ENCODE measurements at places on chromosomes 2 and 18.

DNA sequence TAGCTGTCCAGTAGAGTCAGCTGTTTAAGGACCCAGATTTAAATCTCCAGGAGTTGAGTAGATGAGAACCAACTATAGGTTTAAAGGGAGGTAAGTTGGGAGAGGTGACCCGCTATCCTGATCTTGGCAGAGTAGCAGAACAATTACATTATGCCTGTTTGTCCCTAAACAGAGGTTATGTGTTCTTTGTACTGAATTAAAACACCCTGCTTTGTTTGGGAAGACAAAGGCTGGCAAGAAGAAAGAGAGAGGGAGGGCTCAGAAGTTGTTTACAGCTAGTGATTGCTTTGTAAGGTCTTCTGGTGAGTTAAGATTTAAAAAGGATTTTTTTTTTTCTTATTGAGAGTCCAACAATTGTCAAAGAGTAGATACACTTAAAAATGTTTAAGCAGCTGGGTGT, 37.3 kb downstream of the USP14 start:
- no peak for DNase-seq

DNA sequence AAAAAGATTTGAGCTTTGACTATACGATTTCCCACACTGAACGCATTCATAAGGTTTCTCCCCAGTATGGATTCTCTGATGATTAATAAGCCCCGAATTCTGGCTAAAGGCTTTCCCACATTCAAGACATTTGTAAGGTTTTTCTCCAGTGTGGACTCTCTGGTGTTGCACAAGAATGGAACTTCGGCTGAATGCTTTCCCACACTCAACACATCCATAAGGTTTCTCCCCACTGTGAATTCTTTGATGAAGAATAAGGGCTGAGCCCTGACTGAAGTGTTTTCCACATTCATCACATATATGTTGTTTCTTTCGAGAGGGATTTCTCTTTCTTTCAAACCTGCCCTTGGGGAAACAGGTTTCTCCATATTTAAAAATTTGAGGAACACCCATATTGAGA, 6.9 kb downstream of the ZNF24 start:
- no peak for DNase-seq

DNA sequence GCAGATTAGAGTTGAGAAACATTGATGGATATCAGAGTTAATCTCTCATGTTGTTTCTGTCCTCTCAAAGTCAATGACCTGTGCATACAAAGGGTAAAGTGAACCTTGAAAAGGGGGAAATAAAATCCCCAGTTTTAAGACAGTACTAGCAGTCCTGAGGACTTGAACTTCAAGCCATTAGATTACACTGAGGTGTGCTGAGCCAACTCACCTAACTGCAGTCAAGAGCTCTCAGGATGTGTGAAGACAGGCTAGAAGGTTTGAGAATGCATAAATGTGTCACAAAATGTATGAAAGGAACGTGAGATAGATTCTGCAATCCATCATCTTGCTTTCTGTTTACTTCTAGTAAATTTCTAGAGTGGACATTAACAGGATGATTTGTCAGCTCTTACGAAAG, 35.5 kb downstream of the DOCK10 start:
- DNase-seq = no peak

DNA sequence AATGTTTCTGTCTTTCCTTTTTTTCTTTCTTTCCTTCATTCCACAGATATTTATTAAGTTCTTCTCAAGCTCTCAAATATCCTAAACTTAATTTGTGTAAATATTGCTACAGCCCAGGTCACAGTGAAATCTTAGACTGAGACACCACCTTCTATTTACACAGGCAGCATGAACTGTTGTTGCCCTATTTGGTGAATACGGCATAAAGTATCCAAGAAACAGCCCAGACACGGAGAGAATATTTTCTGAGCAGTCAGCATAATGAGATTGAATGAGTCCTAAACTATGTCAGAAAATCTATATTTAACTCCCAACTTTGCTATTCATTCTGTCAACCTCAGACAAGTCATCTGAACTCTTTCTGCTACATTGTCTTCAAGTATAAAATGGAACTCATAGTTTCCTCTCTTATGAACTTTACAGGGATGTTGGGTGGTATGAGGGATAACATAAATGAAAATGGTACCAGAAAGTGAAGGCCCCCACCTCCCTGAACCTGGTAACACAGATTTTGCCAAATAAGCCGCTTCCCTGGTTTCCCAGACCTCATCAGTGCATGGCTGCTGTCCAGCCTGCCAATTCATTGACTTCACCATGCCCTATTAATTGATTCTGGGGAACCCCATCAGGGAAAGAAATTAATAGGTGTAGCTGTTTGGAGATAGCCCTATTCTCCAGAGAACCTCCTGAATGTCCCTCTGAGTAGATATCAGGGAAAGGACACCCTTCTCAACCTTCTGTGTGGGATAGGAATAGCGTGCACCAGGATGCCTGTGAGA, 235.9 kb downstream of the SETBP1 start:
- DNase-seq = no peak

DNA sequence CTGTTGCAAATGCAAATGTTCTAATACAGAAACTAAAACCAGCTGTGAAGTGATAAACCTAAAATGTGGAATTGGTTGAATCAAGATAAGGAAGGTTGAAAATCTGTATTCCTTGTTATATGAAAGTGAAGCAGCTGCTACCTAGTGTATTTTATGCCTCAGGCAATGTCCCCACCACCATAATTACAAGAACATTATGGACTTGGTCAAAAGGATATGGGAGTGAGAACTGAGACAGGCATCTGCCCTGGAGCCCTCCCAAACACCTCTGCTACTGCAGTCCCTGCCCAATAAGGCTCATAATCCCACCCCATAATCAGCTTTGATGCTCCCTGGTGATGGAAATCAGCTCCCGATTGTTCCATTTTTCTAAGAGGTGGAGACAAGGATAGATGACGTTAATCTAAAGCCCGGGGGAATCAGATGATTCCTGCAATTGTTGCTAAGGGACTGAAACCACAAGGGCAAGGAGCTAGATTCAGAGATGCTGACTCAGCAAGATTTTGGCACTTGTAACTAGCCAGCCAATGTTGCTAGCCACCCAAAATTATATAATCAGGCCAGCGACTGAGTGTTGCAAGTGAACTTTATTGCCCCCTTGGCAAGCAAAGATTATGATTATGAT, 69.5 kb downstream of the EVA1A start:
- no peak for DNase-seq

DNA sequence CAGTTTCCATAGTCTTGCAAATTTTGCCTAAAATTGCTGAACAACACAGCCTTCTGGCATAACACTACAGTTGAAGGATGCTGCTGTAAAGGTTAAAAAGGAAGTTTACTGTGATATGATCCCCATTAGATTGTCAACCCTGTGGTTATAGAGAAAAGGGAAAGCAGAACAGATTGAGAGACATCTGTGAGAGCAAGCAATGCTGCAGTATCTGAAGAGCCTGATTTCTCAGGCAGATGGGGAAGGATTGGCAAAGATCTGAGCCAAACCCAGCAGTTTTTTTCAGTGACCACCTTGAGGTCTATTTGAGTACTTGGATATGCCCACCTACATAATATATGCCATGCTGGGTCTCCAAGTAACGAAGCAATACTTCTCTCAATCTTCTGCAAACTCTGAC, 8.5 kb upstream of the ST8SIA3 start:
- no peak for DNase-seq

GRCh38 chr2:209512971-209513370, 89.1 kb downstream of the MAP2 start:
- no peak for DNase-seq

DNA sequence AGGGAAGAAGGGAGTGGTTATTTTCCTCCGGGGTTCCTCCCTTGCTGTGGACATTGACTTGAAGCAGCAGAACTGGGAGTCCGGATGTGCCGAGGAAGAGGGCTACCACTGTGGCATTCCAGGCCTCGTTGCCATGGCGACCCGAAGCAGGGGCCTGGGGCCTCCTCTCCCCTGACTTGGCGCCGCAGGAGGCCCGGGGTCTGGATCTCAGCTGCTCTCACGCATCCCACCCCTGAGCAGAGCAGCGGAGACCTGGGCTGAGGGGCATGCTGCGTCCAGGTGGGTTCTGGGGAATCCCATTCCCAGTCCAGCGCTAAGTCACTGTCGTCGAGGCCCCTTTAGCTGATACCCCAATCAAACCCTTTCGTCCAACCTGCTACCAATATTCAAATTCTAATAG, 100.2 kb downstream of the BCL11A start:
- DNase-seq = no peak

DNA sequence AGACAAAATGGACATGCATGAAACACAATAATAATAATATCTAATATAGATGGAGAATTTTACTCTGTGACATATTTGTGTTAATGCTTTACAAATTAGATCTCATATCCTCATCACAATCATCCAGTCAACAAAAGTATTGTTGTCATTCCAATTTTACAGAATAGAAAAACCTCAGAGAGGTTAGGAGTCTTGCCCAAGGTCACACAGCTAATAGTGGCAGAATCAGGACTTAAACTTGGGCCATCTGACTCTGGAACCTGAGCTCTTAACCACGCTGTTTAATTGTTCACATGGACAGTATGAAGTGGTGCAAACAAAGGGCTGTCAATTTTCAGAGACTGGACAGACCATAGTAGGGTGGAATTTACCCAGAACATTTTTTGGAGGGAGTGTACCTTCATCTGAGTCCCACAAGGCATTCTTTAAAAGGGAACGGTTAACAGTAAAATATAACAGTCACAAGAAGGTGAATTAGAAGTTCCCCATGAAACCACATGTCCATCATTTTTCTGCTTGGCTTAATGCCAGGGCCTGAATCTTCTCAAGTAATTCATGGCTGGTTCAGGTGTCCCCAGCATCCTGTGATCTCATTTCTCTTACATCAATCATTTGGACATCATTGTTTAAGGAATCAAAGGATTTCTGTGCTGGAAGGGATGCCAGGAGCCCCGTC, 35.4 kb upstream of the CCDC93 start:
- no peak for DNase-seq

DNA sequence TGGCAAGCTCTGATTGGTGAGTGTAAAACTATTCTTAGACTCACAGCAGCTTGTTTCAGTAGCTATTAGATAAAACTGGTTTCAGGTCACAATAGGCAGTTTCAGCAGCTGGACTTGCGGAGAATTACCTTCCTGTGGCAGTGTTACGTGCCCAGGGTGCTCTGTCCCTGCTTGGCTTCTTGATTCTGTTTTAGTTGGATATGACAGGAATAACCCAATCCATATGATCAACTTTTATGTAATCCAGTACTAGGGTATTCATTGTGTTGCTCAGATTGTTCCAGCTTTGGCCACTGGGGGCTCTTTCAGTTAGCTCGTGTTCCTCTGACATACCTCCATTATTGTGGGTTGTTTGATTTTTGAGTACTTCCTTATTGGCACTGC, 43.1 kb downstream of the INPP4A start:
- DNase-seq = no peak
